Smooth muscle cell of the brain vasculature (primary cell): ENCODE measurements at places on chromosomes 5 and 9.

- no peak for DNase-seq
Observed at GRCh38 chr5:181259974-181260719, 796 bp downstream of the TRIM52 start.

GRCh38 chr5:141182248-141182647 is at the start of gene PCDHB16:
PCDHB16 (plus strand) TSS chr5:141182387; CDS start chr5:141182560, 173 bp downstream.
- DNase-seq, result no peak

GRCh38 chr5:13919087-13919486 is 25.4 kb downstream of the DNAH5 start:
- no peak for DNase-seq

DNA sequence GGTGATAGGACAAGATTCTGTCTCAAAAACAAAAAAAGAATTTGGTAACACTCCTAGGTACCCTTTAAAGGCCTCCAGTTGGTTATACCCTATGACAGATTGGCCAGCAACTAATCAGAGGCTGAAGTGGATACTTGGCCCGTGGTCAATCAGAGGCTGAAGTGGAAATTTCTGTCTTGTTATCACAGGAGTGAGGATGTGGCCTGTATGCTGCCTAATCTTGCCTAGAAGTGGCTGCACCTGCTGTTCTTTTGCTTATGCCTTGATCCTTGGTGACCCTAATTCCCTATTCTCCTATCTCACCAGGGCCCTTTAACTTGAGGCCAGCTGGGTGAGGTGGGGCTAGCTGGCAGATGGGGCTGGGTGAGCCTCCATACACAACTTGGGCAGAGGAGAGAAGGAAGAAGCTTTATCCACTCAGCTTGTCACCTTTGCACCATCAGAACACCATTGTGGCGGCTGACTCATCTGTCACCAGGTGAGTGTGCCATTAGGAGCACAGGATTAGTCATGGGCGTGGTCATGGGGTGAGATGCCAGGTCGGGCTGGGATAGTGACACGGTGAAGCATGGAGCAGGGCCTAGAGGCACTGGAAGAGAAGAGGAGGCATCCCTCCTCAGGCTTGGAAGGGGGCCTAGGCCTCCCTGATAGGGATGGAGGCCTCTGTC is 41.5 kb downstream of the SAR1B start:
- DNase-seq, result no peak

DNA sequence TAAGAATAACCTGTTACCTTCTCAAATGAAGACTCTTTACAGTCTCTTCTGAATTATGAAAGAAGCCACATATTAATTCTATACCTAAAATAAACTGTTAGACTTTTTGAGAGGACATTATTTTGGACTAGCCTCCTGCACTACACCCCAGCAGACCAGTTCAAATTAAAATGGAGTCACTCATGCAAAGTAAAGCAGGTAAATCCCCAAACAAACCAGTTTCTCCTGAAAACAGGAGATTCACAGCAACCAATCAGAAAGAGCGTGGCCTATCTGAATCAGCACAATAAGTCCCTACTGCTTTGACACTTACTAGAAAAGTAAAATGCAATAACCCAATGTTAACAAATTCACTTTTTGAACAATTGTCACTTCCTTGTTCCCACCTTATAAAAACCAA is 58.8 kb downstream of the PTBP3 start:
- no peak for DNase-seq

DNA sequence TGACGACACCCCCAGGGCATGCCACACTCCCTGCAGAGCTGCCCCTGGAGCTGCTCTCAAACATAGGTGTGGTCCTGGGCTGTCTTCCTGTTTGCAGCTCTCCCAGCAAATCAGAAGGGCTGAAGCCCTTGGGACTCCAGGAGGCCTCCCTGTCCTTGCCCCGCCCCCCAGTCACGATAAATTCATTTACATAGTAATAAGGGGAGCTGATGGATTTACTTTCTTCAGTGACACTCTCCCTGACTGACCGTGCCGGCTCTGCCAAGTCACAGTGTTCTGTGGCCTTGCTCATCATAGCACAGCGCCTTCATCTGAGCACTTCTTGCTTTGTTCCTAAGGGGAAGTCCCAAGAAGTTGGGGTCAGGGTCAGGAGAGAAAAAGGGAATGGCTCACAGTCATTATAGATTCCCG is 121.4 kb downstream of the ENC1 start:
- DNase-seq, result no peak

DNA sequence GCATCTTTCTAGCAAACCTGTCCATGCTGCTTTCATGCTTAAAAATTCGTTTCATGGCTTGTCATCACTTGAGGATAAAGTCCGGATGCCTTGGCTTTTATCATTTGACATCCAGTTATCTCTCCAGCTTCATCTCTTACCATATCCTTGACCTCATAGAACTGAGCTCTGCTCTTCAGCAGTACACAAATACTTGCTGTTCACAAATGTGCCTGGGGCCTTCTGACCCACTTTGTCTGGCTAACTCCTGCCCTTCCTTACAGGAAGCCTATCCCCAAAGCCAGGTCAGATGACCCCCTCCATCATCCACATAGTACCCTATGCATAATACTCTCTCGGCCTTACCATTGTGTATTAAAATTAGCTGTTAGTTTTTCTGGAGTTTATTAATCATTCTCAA is 249.1 kb downstream of the SAXO1 start:
- DNase-seq, result no peak

DNA sequence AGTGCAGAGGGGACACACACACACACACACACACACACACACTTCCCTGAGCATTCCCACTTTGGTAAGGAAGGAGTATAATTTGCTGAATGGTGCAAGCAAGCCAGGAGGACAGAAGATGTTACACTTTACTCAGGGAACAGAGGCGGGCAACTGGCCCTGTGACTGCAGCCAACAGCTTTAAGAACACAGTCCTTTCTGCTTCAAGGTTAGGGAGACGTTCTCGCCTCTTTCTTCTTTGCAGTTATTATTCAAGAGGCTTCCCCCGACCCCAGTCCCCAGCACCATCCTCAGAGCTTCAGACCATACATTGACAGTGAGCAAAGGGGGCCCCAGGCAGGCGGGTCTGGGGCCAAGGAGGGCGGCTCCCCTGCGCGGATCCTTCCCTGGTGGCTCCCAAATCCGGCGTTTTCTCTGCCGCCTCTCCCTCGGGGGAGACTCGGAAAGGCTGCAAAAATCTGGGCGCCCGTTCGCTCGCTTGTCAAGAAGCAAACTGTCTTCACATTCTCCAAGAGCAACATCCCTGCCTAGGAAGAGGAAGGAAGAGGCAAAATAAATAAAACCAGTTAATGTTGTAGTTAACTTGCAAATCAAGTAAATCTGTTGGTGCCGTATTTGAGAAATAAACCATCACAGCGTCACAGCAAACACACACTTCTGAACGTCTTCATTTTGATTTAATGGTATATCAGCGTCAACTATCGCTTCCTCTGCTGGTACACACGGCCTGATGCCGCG is 3.8 kb upstream of the LHX2 start:
- DNase-seq, result no peak
